ENCODE measurements at places on chromosomes 1 and 21.
A peak's percentile ranks its signal among the peaks of the same experiment; 100 is the strongest.

DNA sequence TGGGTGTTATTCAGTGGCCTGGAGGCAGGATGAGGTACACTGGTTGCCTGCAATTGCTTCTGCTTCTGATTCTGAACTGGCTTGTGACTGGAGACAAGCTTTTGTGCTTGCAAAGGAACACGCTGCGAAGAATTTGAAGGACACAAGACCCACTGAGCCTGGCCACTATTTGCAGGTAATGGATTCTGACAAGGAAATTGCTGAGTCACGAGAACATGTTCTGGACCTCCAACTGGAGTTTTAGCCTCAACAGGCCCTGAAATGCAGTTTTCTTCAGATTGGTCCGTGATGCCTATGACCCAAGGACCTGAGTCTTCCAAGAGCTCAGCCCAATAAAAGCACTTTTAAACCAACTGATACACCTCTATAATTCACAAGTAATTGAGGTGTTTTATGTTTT, 4.6 kb downstream of the RAB3GAP2 start:
- no peak for DNase-seq

- DNase-seq, result peak; percentile 29
Measured at GRCh38 chr1:2019172-2019543, at the start of gene GABRD. Gene GABRD, plus strand, starts transcription at chr1:2019345. Its CDS starts 79 bp downstream, at chr1:2019424.

GRCh38 chr1:233597489-233597901, 16.4 kb upstream of the KCNK1 start:
- DNase-seq, result no peak

DNA sequence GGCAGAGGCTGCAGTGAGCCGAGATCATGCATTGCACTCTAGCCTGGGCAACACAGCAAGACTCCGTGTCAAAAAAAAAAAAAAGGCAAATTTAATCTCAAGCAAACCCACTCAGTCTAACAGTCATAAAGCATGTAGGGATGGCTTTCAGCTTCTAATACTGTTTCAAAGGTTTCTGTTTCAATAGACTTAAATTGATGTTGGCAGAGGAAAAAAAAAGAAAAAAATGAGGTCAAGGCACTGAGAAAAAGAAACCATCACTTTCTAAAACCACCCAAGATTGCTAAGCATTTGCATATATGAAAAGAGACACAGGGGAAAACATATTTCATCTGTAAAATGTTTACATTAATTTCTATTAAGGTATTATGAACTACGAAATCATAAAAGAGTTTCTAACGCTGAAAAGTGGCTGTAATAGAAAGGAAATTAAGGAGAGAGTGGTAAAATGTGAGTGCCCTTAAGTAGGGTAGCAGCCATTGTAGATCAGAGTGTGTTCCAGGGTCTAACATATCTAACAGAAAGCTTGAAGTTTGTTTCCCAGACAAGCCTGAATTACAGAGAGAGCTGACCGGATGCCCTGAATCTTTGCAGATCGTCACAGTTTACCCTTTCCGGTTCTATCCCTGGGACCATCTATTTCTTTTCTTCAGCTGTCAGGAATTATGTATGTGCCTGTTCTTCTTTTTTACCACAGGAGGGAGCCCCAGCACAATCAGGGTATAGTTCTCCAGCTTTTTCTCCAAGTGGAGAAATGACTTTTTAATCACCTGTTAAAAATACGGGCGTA, 70.0 kb downstream of the PLD5 start:
- no peak for DNase-seq

- DNase-seq, result peak; percentile 68
Measured at GRCh38 chr1:226736908-226737818, 1.9 kb downstream of the ITPKB start.

- DNase-seq, result no peak
Measured at GRCh38 chr1:31509124-31510072, 66.9 kb upstream of the TINAGL1 start.

DNA sequence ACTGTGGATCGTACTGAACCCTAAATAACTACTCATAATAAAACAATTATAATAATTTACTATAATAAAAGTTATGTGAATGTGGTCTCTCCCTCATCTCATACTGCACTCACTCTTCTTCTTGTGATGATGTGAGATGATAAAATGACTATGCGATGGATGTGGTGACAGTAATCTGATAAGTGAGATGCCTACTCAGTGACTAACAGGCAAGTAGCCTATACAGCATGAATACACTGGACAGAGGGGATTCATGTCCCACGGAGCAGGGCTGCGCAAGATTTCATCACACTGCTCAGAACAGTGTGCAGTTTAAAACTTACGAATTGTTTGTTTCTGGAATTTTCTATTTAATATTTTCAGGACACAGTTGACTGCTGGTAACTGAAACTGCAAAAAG, 304.0 kb downstream of the DUSP10 start:
- no peak for DNase-seq

DNA sequence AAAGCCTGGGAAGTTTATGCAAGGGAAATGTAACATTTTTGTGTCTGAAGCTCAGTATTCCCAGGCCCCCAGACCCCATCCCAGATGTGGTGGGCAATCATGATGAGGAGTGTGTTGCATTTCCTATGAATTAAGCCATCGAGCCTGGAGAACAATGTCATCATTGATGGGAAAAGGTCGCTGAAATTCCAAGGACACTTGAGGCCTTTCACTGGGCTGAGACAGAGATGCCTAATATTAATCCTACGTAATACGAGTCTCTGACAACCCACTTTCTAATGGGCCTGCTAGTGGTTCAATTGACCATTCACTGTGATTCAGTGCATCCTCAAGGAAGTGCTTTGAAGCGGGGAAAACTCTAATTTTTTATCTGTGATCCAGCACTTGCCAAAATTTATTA, 291.6 kb downstream of the PLPP3 start:
- DNase-seq, result no peak

DNA sequence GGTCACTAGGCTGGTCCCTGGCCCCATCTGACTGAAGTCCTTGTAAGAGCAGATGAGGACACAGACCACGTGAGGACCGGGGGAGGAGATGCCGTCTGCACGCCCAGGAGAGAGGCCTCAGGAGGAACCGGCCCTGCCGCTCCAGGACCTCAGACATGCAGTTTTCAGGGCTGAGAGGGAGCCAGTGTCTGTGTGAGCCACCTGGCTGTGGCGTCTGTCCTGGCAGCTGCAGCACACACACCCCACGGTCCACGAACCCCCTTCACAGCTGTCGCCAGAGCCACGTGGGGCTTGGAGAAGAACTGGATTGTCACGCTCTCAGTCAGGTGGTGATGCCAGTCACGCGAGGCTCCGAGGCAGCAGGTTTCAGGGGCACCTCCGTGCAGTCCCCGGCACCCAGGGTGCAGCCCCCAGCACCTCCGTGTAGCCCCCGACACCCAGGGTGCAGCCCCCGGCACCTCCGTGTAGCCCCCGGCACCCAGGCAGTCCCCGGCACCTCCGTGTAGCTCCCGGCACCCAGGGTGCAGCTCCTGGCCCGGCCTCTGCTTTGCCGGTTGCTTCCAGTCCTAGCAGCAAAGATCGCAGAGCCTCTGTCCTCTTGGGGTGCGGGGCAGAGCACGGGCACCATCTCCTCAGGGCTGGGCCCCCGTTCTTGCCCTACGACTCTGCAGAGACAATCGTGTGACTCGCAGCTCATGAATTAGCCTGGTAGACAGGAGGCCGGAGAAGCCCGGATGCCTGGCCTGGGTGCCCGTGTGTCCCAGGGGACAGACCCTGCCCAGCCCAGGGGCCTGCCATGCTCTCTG, 19.0 kb upstream of the SUMO3 start:
- no peak for DNase-seq

DNA sequence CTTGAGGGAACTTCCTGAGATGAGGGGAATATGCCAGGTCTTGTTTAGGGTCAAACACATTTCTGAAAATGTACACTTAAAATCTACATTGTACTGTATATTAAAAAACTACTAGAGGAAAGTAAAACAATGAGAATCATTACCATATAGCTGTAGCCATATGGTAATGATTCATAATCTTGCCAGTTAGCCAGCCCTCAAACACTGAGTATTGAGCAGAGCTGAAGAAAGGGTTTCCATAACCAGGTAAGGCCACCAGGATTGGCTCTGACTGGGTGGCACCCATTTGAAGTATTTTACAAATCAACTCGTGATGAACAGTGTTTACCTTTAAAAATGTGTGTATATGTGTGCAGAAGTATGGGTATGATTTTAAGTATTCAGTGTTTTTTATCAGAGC, 226.7 kb downstream of the SLC45A1 start:
- DNase-seq, result no peak

- DNase-seq, result no peak
Measured at GRCh38 chr1:116508085-116508983, 62.5 kb downstream of the CD58 start.

DNA sequence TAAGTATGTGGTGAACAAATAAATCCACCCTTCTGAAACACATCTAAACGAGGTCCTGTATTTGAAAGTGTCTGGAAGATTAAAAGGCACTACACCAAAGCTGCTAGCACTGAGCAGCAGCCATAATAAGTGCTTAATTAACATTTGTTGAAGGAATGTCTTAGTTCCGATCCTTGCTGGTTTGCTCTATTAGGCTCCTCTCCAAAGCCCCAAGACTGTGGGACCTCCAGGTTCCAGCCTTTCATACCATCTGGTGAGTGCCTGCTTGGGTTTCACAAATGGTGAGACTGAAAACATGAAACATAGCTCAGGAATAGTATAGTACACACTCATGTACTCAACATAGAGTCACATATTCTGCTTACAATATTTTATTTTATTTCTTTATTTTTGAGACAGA, 640 bp upstream of the CYP2J2 start:
- DNase-seq, result no peak

- DNase-seq, result no peak
Measured at GRCh38 chr21:34602061-34602460, 12.9 kb downstream of the RCAN1 start.

DNA sequence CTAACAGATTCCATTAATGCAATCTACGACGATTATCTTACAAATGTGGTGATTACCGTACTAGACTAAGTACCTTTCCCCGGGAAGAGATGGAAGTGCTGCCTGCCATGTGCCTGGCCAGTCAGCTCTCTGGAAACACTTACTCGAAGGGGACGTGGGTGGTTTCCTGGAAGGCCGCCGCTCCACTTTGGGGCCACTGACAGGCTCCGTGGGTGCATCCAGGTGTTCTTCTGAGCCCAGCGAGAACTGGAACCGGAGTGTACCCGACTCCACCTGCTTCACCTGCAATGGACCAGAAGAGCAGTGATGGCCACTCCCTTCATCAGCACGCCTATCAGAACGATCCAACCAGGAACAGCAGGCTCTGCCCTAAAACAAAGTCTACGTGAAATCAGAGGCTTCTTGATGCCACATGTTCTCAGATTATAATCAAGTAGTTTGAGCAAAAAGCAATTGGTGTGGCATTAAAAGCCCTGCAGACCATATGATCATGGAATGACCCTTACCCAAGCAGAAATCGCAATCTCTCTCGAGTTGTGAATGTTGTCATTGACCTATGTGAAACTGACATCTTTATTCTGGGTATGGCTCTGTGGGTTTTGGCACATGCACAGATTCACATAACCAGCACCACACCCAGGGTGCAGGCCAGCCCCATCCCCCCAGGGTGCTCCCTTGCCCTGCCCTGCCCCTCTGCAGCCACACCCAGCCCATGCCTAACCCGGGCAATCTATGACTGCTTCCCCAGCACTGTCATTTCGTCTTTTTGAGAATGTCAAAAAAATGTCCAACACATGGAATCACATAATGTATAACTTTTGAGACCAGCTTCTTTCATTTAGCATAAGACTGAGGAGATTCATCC, 64.5 kb downstream of the NPHP4 start:
- DNase-seq, result no peak

- DNase-seq, result no peak
Measured at GRCh38 chr1:52479076-52479475, 73.8 kb downstream of the TUT4 start.

GRCh38 chr21:42692688-42693087, 39.3 kb downstream of the PDE9A start:
- no peak for DNase-seq

DNA sequence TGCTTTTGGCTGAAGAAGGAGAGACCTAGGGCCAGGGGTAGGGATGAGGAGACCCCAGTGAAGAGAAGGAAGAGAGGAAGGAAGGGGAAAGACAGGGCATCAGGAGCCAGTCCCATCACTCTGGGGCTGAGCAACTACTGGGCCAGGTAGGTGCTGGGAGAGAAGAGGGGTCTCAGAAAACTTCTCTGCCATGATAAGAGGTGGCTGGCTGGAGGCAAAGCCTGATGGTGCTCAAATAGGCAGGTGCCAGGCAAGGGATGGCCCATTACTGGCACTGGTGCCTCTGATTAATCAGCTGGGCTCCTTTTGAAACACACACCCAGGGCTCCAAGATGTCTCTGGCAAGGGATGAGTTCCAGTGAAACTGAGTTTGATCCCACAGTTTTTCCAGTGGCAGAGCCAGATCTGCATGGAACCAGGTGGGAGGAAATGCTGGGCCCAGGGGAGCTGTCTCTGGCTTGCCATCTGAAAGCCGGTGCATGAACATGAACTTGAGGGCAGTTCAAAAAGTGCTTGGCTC, 2.8 kb downstream of the CSF1 start:
- no peak for DNase-seq

- DNase-seq, result peak; percentile 57
Measured at GRCh38 chr1:108560189-108560873, 431 bp downstream of the EEIG2 start.

DNA sequence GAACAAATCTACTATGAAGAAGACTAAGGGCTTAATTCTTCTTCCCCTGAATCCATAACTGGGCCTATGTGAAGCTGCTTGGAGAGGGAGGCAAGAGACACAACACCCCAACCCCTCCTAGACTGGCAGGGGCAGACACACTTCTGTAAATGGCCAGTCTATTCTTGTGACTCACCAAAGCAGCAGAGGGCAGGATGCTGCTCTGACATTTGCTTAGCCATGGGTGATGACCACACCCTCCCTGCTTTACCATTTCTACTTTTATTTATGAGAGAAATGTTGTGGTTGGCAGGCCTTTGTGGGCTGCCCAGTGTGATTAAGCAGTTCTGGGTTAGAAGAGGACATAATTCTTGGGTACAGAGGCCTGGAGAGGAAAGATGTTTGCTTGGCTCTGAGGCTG, 189.8 kb upstream of the DPYD start:
- no peak for DNase-seq

DNA sequence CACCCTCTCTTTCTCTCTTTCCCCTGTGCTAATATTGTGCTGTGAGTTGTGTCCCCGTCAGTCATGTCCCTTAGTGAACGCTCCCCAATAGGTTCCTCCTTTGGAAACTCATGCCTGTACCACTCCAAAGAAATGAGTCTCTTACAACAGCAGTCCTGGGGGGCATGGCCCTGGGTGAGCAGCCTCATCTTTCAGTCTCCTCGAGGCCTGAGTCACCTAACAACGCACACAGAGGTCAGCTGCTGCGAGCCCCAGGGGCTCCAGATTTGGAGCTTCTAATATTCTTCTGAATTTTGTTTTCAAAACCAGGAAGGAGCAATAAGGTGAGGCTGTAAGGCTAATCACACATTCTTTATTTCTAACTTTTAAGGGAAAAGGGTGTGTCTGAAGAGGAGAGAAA, 30.5 kb upstream of the ZBTB8A start:
- no peak for DNase-seq
